Stimulated activated CD8-positive, alpha-beta memory T cell treated with anti-CD3 and anti-CD28 coated beads, Interleukin-4, amount 100 ng/mL, for 1 hour (primary cell): ENCODE measurements at places on chromosomes 11 and 22.

- DNase-seq = peak; percentile 29
Measured at GRCh38 chr22:17303840-17304779, 65.2 kb upstream of the CECR2 start.

GRCh38 chr11:93089474-93090102 lies 108.2 kb downstream of the SLC36A4 start:
- DNase-seq = no peak

- no peak for DNase-seq
Measured at GRCh38 chr11:12792590-12792989, 118.4 kb downstream of the TEAD1 start.

GRCh38 chr22:27990451-27990840 lies 71.4 kb upstream of the PITPNB start:
- no peak for DNase-seq

DNA sequence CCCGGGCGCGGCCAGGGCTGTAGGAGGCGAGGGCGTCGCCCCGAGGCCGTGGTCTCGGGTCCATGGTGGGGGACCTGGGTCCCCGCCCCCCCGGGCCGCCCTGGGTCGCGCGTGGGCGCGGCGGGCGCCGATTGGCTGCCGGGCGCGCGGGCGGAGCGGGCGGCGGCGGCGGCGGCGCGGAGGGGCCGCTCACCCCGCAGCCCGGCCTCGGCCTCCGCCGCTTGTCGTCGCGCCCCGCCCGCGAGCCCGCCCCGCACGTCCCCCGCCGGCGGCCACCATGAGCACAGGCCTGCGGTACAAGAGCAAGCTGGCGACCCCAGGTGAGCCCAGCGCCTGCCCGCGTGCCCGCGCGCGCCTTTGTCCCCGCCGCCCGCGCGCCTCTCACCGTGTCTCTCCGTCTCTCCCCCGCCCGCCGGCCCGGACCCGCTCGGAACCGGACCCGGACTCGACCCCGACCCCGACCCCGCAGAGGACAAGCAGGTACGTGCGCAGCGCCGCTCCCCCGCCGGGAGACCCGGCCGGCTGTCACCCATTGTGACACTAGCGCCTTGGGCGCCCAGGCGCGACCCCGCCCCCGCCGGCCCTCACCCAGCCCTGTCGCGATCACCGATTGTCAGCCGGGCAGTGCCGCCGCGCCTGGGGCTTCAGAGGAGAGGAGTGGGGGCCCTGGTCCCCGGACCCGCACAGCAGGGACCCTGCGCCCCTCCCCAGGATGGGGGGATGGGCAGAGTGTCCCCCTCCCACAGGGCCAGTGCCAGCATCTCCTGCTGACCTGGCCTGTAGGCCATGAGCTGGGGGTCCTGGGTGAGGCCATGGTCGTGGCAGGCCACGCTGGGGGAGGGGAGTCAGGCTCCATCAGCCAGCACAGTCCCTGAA lies at the start of gene SEPTIN5:
TSS of gene SEPTIN5 (plus strand) at position 192 of the 876 bp plus-strand sequence. CDS start at position 278, 86 bp downstream.
- DNase-seq = no peak

DNA sequence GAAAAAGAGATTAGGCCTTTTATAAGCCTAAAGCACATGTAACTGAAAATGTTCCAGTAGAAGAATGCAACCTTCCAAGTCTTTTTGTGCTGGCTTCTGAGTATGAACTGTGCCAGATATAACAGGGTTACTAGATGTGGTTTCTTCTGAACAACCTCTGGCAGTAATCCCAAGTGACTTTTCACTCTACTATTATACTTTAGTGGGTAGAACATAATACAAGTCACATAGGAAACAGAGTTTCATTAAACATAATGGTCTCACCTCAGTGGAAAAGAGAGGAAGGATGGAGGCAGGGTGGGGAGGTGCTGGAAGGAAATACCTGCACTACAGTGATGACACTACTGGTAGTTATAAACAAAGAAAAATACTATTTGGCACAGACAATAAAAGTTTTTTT lies 81.3 kb downstream of the PHF21A start:
- no peak for DNase-seq

GRCh38 chr11:91261513-91261912 lies 963.1 kb upstream of the FAT3 start:
- no peak for DNase-seq
